ENCODE measurements at places on chromosomes 7 and 10.

DNA sequence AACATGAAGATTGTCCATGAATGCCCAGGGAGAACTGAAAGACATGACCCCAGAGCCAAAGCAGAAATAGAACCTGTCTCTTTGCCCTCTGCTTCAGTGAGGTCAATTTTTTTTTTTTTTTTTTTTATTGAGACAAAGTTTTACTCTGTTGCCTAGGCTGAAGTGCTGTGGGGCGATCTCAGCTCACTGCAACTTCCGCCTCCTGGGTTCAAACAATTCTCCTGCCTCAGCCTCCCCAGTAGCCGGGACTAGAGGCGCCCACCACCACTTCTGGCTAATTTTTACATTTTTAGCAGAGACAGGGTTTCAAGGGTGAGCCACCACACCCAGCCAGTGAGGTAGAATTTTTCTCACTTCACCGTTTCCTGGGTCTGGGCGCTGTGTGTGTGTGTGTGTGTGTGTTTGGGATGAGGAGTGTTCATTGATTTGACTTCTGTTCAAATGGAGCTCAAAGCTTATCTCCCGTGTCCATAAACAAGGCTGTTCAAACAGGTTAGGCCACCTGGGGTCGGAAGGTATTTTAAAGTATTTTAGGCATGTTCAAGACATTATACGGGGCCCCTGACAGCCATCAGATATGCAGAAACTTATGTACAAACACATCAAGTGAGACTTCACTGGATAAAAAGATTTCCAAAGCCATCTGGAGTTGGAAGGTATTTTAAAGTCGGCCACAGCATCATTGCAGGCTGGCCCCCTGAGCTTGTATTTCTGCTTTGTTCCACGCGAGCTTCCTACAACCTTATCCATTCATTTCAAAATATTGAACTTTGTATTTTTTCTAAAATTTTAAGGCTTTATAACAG lies 93.8 kb downstream of the MAP3K8 start:
- no peak for DNase-seq

- no peak for DNase-seq
These were observed 251.2 kb upstream of the GRB10 start for GRCh38 chr7:51033727-51034520.

DNA sequence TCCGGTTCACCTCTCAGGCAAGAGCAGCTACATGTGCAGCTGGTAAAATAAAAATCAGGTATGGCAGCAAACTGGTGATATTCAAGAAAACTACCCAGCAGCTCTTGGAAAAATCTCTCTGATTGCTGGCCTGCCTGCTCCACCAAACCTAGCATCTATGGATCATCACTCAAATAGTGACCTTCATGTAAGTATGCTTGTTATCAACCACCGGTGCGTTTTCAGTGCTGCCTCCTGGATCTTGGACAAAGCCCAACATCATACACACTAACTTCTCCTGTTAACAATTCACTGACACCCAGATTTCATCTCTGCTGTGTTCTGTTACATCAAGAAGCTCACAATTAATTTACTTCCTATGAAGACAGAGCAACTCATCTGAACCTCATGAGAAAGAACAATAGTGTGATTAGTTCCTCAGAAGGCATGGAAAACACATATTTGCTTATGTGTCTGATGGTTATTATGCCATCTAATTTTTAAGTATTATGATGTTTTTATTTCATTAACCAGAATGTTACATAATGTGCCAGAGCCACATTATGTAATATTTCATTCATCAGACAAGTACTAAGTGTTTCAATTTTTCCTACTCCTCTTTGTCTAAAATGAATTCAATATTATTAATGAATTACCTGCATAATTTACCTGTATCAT lies 8.8 kb downstream of the CDK6 start:
- no peak for DNase-seq

DNA sequence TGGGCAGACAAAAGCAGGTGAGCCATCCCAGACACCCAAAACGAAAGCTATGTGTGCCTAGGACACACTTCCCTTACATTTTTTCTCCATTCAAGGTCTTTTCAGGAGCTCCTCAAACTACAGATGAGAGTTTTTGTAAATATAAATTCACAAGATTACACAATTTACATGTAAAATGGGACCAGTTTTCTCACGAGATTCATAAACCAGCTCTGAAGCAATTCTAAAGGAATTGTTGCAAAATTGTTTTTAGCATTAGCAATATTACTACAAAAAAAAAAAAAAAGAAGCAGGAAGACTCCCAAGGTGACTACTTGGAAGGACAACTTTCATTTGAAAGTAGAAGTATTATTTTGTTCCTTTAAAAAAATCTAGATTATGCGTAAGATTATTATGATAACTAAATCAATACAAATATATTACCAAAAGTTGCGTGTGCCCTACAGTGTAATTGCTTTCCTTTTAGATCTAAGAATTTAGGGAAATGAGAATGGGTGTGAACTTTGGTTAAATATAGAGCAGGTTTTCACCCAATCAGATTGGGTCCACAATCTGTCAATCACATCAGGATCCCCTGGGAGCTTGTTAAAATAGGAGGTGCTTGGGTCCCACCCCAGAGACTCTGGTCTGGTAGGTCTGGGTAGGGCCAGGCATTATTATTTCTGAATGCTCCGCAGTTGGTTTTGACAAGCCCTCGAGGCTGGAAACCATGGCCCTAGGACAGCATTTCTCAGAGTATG lies 72.2 kb downstream of the TBXAS1 start:
- DNase-seq = no peak

- no peak for DNase-seq
These were observed 307.2 kb downstream of the SNX13 start for GRCh38 chr7:17633067-17633466.

- DNase-seq = no peak
These were observed 122.0 kb downstream of the PRLHR start for GRCh38 chr10:118473305-118473960.

DNA sequence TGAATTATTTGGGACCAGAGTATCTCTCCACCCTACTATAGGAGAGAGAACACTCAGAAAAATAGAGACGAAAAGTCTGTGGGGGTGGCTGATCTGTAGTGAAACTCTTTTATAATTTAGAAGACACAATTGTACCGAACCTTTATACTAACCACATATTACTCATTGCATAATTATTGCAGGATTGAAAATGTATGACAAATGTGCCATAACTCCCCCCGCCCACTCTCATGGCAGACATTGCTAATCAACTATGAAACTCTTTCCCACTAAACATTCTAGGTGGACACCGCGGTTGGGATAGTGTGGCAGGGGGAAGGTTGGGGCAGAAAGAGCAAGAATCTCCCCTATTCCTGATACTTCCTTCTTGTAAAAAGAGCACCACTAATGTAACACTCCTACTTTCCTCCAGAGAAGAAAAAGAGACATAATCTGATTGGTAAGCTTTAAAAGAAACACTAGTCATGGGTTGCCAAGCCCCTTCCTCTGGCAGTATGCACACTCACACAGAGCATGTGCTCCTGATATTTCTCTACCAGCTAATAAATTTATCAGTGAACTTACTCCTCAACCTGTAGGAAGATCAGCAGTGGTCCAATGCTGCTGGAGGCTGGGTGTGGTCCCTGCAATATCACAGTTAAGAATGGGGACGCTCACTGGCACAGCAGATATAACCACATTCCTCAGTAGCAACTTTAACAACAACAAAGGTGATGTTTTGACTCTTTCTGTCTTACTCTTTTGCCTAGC lies 18.7 kb upstream of the ARID5B start:
- peak; percentile 65 for DNase-seq

- DNase-seq = no peak
These were observed 17.1 kb downstream of the VOPP1 start for GRCh38 chr7:55555160-55555559.

DNA sequence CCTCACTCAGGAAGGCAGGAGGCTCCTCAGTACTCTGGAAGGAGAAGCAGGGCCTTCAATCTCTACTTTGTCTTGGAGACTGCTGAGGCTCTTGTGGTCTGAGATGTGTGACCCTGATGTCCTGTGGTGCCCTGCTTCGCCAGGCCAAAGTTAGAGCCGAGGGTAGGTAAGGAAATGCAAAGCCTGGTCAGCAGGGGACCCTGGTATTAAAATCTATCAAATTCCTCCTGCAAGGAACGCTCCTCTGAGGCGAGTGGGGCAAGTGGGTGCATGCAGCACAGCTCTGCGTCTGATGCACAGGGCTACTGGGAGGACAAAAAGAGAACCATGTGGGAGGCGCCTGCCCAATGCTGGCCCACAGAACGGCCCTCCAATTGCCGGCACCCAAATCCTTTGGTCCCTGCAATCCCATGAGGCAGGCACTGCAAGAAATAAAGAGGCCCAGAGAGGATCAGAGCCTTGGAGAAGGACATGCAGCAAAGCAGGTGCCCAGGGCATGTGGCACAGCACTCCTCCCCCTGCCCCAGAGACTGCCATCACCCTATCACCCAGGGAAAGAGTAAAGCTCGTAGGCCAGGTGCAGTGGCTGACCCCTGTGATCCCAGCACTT lies 23.1 kb upstream of the ZMIZ1 start:
- no peak for DNase-seq

DNA sequence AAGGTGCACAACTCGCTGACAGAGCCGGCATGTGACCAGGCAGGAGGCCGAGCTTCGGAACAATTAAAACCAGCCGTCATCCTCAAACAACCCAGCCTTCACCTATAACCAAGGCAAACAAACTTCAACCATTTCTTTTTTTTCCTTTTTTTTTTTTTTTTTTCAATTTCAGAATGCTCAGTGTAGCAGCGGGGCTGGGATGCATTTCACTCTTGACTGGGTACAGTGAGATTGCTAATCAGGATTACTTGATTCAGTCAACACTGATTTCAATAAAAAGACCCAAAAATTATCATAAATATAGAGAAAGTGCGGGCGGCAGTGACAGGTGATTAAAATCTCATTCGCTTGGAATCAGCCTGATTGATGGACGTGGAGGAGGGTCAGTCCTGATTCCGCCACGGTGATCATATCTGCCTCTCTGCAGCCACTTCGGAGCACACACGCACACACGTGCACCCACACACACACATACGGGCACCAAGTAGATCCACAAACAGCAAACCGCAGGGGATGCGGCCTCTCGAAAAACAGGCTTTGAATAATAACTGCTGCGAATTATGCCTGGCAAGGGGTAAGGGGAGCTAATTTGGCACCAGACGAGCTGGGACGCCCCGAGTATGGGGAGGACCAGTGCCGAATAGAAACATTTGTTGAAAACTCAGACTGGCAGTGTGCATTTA lies 31.2 kb downstream of the EBF3 start:
- no peak for DNase-seq

- no peak for DNase-seq
These were observed 1.5 kb downstream of the PDCD4 start for GRCh38 chr10:110872984-110873923.

GRCh38 chr7:85183296-85183695 lies 3.6 kb downstream of the SEMA3D start:
- DNase-seq = no peak

GRCh38 chr7:2222516-2222915 lies 10.2 kb downstream of the MAD1L1 start:
- DNase-seq = no peak

DNA sequence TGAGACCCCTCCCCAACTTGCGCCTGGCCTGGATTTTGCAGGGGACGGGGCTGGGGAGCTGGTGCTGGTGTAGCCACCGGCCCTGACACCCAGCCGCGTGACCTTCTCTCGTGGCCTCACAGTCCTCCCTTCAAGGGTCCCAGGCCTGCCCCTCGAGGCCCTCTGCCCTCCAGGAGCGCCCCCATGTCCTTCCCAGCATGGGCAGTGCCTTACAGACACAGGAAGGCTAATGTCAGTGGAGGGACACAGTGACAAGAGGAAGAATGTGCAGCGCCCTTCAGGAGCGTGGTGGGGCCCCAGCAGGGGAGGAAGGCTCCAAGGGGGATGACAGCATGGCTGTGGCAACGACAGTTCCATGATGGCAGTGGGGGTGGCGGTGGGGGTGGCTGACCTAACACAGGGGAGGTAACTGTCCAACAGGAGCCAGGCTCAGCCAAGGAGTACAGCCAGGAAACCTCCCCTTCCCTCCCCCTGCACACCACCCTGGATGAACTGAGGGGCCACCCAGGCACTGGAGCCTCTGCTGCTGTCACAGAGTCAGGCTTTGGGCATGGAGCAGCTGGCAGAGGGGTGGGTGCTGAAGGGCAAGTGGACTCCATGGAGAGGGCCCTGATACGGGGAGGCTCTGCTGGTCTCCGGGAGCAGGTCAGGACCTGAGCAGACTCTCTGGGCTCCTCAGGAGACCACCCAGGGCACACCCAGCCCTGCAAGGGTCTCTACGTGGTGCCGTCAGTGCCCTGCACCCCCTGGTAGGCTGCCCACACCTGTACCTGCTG lies 76.0 kb upstream of the RET start:
- DNase-seq = no peak

DNA sequence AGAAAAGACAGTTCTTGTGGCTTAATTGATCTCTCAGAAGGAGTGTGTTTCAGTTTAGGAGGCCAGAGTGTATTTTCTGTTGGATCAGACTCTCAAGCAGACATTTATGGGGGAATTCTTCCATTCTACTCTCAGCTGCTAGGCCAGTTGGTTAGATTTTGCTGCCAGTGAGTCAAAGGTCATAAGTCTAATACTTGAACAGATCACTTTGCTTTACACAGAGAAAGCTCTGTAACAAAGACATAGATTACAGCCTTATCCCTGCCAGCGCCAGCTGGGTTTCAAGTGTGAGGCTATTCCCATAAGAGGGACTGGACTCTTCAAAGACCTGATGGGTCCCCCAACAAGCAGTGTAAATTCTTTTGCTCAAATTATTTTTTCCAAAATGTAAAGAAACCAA lies 145.6 kb upstream of the SEMA3C start:
- DNase-seq = no peak

GRCh38 chr7:44134943-44135628 lies 6.0 kb downstream of the MYL7 start:
- DNase-seq = no peak

GRCh38 chr7:1725199-1725690 lies 55.2 kb downstream of the ELFN1 start:
- no peak for DNase-seq

DNA sequence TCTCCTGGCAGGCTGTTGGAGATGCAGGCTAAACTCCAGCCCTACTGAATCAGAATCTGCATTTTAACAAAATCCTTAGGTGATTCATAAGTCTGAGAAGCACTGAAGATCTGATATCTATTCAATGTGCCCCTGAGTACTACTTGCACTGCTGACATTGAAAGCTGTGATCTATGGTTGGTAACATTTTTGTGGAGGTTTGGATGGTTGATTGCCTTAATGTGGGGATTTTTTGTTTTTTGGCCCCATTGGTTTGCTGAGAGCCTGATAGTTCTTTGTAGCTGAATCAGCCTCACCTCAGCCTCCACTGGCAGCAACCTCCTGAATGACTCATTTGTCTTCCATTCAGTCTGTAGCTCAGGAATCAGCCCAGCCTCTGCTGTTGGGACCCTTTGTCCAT lies 14.7 kb upstream of the LRRN3 start:
- peak; percentile 23 for DNase-seq

- DNase-seq = no peak
These were observed 186.6 kb upstream of the LYZL1 start for GRCh38 chr10:29102233-29102632.
